C1 segment of cervical spinal cord (tissue), 14 donors: ENCODE measurements at places on chromosomes 12 and 14.

- no peak for DNase-seq
These were observed 17.6 kb downstream of the BATF start for GRCh38 chr14:75539561-75540478.

DNA sequence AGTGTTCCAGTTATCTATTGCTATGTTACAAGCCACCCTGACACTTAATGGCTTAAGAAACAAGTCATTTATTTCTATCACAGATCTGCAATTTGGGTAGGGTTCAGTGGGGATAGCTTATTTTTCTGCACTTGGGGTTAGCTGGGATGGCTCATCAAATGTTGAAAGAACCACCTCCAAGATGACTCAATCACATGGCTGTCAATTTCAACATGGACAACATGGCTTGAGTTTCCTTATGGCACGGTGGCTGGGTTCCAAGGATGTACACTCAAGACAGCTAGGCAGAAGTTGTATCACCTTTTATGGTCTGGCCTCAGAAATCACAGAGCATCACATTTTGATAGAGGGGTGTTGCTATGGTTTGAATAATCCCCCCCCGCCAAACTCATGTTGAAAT is 24.5 kb upstream of the IGF1 start:
- no peak for DNase-seq

- no peak for DNase-seq
These were observed 132.9 kb downstream of the DICER1 start for GRCh38 chr14:95024380-95024779.

DNA sequence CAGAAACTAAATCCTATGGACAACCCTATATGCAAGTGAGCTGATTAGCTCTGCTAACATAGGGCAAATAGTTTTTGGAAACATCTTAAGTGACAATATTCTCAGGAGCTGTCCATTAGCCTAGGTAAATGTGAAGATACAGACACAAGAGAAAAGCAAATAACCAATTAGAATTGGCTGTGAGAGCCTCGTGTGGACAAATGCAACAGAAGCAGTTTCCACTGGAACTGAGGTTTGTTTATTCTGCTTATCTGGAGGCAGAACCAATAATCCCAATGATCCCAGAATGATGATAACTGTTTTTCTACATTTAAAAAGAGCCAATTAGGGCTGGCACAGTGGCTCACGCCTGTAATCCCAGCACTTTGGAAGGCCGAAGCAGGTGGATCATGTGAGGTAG is 43.2 kb upstream of the YAF2 start:
- no peak for DNase-seq

- DNase-seq = no peak
These were observed 388.1 kb downstream of the BCAT1 start for GRCh38 chr12:24560831-24561271.

- DNase-seq = no peak
These were observed 39.2 kb upstream of the CD163 start for GRCh38 chr12:7542813-7543212.

GRCh38 chr12:98724384-98725155 is 79.5 kb downstream of the APAF1 start:
- no peak for DNase-seq

- no peak for DNase-seq
These were observed 7.8 kb downstream of the HIGD1C start for GRCh38 chr12:50960130-50960529.
